ENCODE measurements at places on chromosomes 12 and 14. TPM values are rescaled to one million over a fixed set of nuclear protein-coding genes. Genes with fewer than 3 reads are reported as not detected.

DNA sequence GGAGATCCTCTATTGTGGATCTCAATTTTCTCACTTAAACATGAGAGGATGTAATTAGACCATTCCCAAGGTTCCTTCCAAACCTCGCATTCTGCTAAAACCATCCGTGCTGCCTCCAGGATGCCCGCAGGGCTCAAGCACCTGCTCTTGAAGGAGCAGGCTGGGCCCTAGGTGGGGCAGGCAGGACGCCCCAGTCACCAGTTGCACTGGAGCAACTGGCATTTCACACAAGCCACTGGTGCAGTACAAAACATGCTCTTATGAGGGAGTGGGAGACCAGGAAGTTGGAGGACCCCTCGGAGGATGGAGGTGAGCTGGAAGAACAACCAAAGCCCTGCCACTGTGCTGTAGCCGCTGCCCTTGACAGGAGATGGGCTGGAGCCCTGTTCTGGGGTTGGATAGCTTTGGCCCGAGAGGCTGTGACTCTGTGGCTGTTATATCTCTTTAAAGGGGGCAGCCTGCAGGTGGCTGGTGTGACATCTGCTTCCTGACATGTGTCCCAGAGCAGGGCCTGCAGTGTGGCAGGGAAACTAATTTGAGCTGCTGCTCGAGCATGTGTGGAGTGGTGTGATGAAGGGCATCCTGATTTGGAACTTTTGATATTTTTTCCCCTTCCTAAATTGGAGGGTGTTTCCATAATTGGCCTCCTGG lies 122.2 kb downstream of the CRACR2A start:
- DNase-seq: no peak

The RILPL1 gene
- 14.7 TPM for total RNA-seq

The LPAR5 gene
- total RNA-seq: 4.3 TPM

The PLEKHD1 gene
- 0.15 TPM for total RNA-seq

DNA sequence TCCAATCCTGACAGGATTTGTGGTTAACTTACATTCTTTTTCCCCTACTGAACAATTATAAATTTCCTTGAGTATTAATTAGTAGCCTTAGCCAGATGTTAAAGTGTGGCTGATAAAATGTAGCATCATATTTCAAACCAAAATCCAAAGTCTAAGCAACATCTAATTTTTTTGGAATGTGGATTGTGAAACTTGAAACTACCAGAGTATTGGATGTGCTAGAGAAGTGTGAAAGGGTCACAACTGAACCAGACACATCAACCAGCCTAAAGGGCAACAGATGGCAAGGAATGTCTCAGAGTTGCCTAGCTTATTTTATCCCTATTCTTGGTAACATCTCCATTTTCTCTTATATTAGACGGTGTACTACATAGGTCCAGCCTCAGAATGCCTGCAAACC lies 153.1 kb upstream of the DCN start:
- DNase-seq: no peak

DNA sequence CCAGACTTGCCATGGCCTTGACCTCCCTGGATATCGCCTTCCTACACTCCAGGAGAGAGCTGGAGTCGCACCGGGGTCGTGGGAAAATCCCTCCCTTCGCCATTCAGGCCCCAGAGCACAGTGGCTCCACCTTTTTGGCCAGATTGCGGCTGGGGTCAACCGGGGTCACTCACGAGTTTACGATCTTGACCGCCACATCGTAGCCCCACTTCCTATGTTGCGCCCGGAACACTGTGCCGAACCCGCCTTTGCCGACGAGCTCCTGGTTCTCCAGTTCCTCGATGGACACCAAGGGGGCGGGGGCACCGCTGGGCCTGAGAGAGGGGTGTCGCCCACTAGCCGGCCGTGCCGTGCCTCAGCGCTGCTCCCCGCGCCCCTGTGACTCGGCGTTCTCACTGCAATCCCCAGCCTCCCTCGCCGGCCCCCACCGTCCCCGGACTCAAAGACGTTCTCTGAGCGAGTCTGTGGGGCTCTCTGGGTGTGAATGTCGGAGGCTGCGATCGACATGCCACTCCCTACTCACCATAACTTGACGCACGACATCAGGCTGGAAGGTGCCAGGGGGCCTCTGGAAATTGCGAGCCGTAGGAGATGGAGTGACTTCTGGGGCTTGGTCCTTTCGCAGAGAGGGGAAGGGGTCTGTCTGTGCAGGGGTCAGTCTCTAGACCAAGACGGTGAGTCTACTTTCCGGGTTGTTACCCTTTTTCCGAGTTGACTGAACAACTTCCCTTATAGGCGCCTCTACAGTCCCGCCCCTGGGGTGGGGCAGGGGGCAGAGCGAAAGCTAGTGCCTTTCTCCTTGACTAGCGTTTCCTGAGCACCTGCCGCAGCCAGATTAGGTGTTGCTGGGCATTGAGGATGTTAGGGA lies at the start of gene RIPK3:
Gene RIPK3 (minus strand): TSS at position 708 of the 868 bp plus-strand sequence. CDS start 165 bp downstream, at position 543.
- no peak for DNase-seq

DNA sequence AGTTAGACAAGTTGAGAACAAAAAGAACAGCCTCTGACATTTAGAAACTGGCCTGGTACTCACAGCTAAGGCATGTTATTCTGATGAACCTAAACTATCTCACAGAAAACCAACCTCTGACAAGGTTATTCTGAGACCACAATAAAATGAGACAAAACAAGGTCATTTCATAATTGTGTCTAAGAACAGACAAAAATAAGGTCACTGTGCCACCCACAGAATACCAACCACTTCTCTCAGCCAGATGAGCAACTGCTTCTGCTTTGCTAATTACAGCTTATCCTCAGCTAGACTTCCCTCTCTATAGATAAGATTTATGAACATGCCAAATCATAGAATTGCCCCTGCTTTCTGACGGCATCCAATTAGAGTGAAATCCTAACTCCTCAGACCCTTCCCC lies 52.2 kb upstream of the CRACR2A start:
- no peak for DNase-seq

DNA sequence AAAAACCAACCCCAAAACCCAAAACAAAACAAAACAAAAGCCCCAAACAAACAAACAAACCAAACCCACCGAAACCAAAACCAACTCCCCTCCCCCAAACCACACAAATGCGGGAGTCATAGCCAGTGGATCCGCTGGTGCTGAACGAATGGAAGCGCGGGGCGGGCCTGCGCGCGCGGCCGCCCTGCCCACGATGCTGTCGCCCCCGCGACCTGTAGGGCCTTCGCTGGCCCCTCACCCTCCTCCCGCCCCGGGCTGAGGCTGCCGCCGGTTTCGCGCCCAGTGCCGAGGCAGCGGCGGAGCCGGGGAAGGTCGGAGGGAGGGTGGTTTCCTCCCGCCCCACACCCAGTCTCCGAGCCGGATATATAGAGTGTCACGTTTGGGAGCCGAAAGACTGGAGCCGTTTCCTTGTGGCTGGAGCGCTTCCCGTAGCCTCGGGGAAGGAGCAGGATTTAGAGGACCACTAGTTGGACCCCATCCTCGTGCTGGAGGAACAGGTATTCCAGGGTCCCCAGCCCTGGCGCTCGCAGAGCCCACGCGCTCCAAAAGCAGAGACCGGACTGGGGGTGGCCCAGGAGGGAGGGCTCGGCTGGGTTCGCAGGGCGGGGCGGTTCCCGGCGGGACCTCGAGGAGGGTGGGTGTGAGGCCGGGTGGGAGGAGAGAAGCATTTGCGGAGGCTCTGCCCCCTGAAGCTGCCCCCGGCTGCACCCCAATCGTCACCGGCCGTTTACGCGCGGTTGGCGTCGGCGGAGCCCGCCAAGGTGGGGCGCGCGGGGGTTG lies at the start of gene FAR2:
Gene FAR2 (plus strand): TSS at position 368 of the 780 bp plus-strand sequence. CDS start 121,172 bp downstream, outside the sequence.
- peak; percentile 69 for DNase-seq

DNA sequence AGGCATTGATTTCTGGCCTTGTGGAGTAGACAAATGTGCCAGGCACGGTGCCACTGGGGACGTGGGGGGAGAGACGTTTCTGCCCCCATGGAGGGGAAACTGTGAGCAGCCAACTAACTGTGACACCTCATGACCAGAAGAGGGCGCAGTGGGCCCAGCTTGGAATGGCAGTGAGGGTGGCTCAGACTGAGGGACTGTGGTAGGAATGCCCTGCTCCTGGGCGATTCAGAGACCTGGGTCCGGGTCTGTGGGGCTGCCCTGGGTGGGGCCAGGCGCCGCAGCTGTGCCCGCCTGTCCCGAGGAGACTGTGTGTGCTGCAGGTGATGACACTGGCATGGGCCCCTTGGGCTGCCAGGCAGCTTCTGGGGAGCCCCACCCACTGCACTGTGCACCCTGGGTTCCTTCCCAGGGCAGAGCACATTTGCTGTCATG lies 60.6 kb downstream of the SLC25A47 start:
- DNase-seq: peak; percentile 76

DNA sequence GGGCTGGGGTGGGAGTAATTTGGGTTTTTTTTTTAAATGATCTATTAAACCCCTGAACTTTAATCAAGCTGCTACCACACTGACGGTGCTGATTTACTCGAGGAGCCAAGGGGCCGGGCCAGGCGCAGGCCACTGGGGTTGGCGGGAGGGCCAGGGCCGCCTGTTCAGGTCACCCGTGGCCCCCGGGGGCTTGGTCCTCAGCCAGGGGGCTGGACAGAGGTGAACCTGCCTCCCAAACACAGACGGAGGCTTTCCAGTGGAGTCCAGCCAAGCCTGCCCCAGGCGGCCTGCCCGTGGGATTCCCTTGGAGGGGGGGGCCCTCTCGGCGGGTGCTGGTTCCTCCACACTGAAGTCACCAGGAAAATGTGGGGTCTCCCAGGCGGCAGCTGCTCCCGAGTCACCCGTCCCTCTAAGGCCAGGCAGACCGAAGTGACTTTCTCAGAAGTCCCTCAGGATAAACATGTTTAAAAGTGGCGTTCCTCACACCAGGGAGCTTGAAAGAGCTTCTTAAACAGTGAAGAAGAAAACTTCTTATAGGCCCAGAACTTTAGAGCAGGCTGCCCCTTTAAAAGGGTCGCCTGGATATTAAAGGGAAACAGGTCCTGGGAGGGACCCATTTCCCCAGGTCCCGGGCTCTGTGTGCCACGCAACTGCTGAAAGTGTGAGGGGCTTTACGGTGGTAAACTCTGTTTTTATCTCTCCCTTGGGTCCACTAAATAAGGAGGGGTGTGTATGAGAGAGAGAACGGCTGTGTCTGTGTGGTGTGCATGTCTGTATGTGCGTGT lies 167.2 kb upstream of the GSC start:
- DNase-seq: no peak

DNA sequence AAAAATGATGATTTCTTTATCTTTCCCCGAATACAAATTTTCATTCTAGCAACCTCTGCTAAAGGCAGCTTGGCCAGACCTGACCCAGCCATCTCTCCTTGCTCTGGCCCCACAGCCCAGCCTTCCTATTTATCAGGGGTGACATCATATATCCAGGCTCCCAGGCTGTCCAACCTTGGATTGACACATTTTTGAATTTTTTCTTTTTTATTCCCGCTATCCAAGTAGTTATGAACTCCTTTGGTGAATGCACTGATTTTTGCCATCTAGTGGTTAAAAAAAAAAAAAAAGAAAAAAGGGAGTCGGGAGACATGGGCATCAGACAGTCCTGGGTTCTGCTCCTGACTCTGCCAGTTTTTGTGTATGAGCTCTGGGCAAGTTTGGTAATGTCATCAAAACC lies 120.5 kb downstream of the PTPN11 start:
- peak; percentile 49 for DNase-seq

GRCh38 chr12:21827083-21827482 lies 52.6 kb upstream of the KCNJ8 start:
- no peak for DNase-seq

The LRP1-AS gene
- total RNA-seq: not detected

- DNase-seq: no peak
Measured at GRCh38 chr14:50826681-50827080, 4.3 kb downstream of the NIN start.

The CATSPERB gene
- not detected for total RNA-seq

DNA sequence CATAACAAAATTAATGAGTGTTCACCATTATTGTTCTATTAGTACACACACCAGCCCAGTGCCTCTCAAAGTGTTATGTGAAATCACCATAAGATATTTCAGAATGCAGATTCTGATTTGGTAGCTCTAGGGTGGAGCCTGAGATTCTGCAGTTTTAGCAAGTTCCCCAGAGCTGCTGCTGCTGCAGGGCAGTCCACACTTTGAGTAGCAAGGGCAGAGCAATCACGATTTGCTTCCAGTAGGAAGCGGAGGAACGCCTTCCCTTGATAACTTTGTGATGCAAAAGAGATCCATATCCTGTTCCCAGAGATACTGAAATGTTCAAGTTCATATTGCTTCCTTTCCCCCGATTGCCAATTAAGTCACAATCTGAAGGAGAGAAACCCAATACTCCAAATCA lies 57.9 kb downstream of the SLC17A8 start:
- DNase-seq: no peak

The KRT78 gene
- 0.15 TPM for total RNA-seq

DNA sequence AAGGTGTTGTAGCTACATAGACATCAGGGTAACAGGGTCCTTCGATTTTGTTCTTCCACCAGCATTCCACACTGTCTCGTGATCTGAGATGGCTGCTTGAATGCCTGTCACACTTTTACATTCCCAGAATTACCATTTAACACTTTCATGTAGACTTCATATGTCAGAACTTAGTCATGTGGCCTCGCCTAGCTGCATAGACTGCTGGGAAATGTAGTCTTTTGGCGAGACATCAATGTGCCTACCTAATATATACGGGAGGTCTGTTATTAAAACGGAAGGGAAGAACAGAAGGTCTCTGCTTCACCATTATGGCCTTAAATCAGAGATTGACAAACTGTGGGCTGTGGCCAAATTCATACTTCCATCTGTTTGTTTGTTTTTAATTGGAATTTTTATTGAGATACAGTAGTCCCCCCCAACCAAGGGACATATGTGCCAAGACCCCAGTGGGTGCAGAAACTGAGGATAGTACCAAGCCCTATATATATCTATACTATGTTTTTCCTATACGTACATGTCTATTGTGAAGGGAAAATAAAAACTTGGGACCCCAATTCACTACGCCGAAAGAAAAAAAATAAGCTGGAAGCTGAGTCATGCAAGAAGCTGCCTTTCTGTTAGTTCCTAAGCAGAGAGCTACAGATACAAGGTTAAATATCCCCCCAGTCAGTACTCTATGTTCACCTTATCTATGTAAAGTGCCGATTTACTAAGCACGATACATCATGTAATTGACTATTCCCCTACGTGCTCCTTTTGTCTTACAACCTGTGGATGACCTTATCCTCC lies 11.3 kb upstream of the HRK start:
- peak; percentile 54 for DNase-seq

DNA sequence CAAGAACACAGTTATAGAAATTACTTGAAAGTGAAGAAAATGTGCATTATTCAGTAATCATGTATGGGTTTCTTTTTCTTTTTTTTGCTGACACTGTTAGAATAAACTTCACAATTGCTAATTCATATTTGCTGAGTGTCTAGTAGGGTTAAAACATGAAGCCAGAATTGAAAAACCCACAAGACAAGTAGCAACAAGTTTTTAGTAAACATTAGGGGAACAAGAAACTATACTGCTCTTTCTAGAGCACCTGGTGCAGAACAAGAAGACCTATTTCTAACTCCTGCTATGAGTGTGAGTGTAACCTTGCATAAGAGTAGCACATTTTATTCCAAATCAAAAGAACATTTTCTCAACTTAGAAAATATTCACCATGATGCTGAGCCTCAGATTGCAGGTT lies 83.2 kb downstream of the ITPR2 start:
- DNase-seq: no peak

The NANOG gene
- total RNA-seq: not detected

DNA sequence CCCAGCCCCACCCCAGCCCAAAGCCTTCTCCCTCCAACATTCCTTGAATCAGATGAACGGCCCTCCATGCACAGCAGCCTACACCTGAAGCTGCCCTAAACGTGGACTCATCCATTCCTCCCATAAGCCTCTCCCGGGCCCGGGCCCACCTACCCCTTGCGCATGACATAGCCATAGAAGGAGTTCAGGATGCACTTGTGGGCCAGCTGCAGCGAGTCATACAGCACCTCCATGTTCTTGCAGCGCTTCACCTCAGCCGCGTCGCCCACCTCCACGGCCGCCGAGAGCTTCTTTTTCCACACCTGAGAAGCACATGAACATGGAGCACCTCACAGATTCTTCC lies 22.0 kb downstream of the POLE start:
- DNase-seq: no peak

Measured in PC-3 (cell line).